PC-9 (cell line): ENCODE measurements at places on chromosomes 5 and 9.

DNA sequence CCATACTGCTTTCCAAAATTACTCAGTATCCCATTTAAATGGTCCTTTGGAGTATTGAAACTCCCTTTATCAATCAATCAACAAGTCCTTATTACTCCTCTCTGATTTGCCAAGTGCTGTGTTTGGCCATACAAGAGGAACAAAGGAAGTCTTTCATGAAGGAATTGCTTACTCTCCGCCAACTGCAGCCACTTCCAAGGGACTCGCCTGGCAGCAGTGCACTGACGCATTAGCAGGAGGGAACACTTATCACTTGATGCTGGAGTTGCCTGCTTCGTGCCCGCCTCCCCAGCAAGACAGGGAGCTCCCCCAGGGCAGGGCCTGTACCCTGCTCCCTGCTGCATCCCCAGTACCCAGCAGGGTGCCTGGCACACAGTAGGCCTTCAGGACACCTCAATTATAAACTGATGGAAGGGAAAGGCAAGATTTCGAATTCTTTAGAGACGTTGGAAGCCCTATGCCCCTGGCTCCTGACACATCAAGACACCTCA lies 97.9 kb downstream of the CRB2 start:
- no peaks in the 10 kb centered on the region for H3K36me3 ChIP-seq
- no peaks in the 10 kb centered on the region for H3K27me3 ChIP-seq
- H3K27ac ChIP-seq: no peak overlapping the region

- H3K27ac ChIP-seq: no peak overlapping the region
- H3K4me3 ChIP-seq: no peak overlapping the region
- no peaks in the 10 kb centered on the region for H3K36me3 ChIP-seq
- H3K4me1 ChIP-seq: no peaks in the 10 kb centered on the region
- H3K27me3 ChIP-seq: no peaks in the 10 kb centered on the region
Measured at GRCh38 chr5:96220610-96221390, 212.2 kb downstream of the PCSK1 start.

DNA sequence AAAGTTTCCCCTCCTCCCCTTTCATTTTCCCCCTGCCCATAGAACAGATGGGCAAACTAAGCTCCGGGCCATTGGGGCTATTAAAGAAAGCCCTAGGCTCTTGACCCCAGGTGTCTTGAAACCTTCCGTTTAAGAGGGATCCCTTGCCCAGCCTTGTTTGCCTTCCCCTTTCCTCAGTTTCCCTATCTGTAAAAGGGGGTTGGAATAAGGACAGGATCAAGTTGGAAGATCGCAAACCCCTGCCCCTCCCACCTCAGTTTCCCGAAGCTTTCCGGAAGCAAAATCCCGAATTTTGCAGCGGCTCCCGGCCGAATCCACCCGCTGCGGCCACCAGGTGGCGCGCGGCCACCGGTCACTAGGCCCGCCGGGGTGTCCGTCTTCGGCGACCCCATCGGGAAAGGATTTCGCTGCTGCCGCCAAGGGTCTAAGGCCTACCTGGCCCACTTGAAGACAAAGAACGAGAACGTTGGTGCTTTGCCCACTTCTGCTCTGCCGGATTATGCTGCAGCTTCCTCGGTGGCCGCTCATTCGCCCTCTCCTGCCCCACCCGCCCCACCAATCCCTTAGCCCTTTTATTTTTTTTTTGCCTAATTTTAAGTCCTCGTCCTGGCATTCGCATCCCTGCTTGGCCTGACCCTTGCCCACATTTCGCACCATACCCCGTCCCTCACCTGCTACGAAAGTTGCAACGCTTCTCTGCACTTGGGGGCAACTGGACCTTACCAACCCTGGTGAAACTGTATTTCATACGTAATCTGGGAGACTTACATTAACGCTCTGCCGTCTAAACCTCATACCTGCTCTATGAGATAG lies 962 bp upstream of the NR6A1 start:
- 0 out of 2 replicates have a peak, but pooled peaks cover 7% of the 10 kb centered on the region for H3K27me3 ChIP-seq
- H3K4me1 ChIP-seq: peaks cover 20% of the 10 kb centered on the region
- DNase-seq: peak; percentile 87
- peak overlapping the region; percentile 77 for H3K4me3 ChIP-seq

GRCh38 chr9:110897943-110898342 lies 140.3 kb downstream of the LPAR1 start:
- H3K4me1 ChIP-seq: no peaks in the 10 kb centered on the region
- no peaks in the 10 kb centered on the region for H3K27me3 ChIP-seq
- no peak for DNase-seq
- H3K27ac ChIP-seq: no peak overlapping the region
- H3K36me3 ChIP-seq: peaks cover 3% of the 10 kb centered on the region; the same call in 1 of the 2 replicates
- no peak overlapping the region for H3K4me3 ChIP-seq

DNA sequence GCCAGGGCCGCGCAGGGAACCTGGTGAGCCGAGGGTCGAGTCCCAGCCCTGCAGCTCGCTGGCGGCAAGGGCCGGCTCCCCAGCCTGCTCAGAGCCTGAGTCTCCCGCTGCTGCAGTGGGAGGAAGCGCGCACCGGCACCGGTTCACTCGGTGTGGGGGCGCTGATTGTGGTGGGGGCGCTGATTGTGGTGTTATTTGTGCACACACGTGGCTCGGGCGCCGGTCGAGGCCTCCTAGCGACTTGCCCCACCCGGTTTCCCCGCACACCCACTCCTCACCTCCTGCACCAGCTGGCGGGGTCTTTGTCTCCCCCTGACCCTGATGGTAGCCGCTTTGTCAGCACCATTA lies 266.7 kb downstream of the NSG2 start:
- no peak overlapping the region for H3K4me3 ChIP-seq
- no peak for DNase-seq

DNA sequence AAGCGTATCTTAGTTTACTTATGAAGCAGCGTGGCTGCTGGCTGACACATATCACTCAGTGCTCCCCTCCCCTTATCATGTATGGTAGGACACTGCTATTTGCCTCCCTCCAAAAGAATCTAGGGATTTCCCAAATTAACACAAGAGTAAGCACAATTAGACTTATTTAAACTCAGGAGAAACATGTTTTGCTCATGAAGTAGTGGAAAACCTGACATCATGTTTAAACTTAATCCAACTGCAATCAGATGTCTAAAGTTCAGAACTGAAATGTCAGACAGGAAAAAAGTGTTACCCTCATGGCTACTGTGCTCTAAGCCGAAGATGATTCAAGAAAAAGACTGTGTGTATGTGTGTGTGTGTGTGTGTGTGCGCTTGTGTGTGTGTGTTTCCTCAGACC lies 324.1 kb upstream of the TNC start:
- no peaks in the 10 kb centered on the region for H3K4me1 ChIP-seq
- no peaks in the 10 kb centered on the region for H3K36me3 ChIP-seq
- no peak overlapping the region for H3K4me3 ChIP-seq
- no peaks in the 10 kb centered on the region for H3K27me3 ChIP-seq
- DNase-seq: no peak

DNA sequence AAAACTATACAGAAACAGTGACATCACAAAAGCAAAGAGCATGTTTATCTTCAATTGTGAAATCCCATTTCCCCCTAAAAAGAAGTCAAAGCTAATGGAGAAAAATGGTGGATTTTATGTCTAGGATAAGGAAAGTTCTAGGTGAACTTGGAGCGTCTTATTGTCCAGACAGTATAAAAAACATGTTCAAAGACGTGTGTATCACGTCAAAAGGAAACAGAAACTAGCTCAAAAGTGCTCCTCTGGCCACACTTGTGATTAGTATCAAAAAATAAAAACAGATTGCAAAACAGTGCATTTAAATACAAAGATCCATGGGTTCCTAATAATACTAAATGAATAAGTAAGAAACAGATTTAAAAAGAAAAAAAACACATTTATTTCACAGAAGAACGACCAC lies 568.9 kb downstream of the ANXA1 start:
- no peaks in the 10 kb centered on the region for H3K27me3 ChIP-seq
- H3K36me3 ChIP-seq: no peaks in the 10 kb centered on the region
- no peak overlapping the region for H3K27ac ChIP-seq
- no peaks in the 10 kb centered on the region for H3K4me1 ChIP-seq

- no peak overlapping the region for H3K4me3 ChIP-seq
- H3K27ac ChIP-seq: no peak overlapping the region
Measured at GRCh38 chr5:89128092-89128491, 245.1 kb upstream of the MEF2C start.
